ENCODE measurements at places on chromosomes 1 and 21.

DNA sequence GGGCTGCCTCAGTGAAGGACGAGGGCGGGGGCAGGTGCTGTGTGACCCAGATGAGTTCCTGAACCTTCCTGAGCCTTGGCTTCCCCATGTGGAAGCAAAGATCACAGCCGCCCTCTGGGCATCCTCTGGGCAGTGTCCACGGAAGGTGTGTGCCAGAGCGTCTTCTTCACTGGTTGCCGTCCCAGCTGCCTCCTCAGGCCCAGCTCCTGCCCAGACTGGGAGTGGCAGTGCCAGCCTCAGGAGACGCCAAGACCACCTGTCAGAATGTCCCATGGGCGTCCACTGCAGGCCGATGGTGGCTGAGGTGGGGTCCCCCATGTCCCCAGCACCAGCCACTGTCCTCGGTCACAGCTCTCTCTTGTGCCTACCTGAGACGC is 10.2 kb downstream of the ARHGEF16 start:
- peaks cover 11% of the 10 kb centered on the region for H3K4me1 ChIP-seq
- no peaks in the 10 kb centered on the region for H3K36me3 ChIP-seq
- H3K4me3 ChIP-seq: no peak overlapping the region
- H3K27me3 ChIP-seq: no peaks in the 10 kb centered on the region
- H3K27ac ChIP-seq: no peak overlapping the region

DNA sequence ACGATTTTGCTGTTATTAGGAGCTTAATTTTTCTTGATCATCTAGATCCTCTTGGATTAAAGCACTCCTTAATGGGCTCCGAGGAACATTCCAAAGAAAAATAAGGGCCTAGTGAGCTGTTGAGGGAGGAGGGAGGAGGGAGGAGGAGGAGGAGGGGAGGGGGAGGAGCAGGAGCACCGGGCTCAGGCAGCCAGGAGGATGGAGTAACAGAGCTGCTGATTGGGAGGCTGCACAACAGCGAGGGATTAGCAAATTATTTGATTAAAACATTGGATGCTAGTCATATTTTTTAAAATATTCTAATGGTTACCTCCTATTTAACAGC is 302.1 kb upstream of the RRP15 start:
- no peaks in the 10 kb centered on the region for H3K4me1 ChIP-seq
- no peak for DNase-seq
- peak overlapping the region; percentile 63 for H3K27ac ChIP-seq
- H3K27me3 ChIP-seq: peaks cover 4% of the 10 kb centered on the region

GRCh38 chr1:240278082-240278481 is 186.4 kb downstream of the FMN2 start:
- DNase-seq: no peak
- H3K4me1 ChIP-seq: peaks cover 10% of the 10 kb centered on the region
- no peak overlapping the region for H3K4me3 ChIP-seq

DNA sequence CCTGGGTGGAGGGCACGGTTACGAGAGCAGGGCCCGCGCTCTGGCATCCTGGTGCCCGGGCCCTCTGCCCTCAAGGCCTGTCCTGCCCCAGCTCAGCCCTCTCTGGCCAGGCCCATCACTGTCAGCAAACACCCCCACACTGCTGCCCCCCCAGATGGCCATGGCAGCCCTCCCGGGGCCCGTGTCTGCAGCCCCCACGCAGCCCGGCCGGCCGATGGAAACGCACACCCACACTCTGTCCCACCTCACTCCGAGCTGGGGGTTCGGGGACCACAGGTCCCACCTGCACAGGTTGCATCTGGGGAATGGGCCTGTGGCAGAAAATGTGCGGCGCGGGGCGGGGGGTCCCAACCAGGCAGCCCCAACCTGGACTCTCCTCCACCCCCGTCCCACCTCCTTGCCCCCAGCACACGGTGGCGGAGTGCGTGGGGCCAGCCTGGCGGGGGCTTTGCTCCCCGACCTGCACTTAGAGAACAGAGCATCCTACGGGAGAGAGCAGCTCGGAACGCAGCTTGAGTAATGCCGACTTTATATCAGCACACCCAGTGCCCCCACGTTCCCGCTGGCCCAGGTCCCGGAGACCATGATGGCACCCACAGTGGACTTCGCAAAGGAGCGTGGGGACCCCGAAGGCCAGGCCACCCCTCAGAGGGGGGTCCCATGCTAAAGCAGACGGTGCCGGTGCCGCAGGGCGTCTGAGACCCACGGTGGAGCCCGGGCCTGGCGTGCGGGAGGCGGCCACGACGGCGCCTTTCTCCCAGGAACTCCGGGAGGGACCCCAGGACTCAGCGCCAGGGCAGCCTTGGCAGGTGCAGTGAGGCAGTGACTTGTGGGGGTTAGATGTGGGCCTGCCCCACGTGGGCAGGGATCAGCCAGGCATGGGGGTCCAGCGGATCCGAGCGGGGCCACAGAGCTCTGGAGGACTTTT is 7.5 kb upstream of the RNF223 start:
- no peak for DNase-seq
- H3K36me3 ChIP-seq: peaks cover 4% of the 10 kb centered on the region
- H3K27me3 ChIP-seq: no peaks in the 10 kb centered on the region
- no peak overlapping the region for H3K27ac ChIP-seq
- H3K4me1 ChIP-seq: no peaks in the 10 kb centered on the region
- H3K4me3 ChIP-seq: no peak overlapping the region

DNA sequence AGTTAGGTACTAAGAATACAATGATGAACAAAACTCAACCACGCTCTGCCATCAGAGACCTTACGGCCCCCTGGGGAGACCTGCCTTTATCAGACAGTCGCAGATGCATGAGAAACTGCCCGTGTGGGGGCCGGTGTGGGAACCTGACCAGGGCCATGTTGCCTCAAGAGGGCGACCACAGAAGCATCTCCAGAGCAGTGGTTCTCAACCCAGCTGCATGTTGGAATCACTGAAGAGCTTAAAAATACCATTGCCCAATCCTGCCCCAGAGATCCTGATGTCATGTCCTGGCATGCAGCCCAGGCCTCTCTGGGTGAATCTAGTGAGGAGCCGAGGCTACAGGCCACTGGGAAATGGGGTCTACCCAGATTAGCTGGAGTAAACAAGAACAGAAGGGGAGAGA is 108.7 kb downstream of the PRDM2 start:
- no peak overlapping the region for H3K4me3 ChIP-seq
- no peak overlapping the region for H3K27ac ChIP-seq
- DNase-seq: no peak
- H3K36me3 ChIP-seq: no peaks in the 10 kb centered on the region
- H3K27me3 ChIP-seq: no peaks in the 10 kb centered on the region

GRCh38 chr1:207862241-207862787 is 48.6 kb downstream of the CD34 start:
- peaks cover 3% of the 10 kb centered on the region for H3K36me3 ChIP-seq
- no peak overlapping the region for H3K27ac ChIP-seq
- H3K4me1 ChIP-seq: no peaks in the 10 kb centered on the region
- no peak overlapping the region for H3K4me3 ChIP-seq
- no peak for DNase-seq

DNA sequence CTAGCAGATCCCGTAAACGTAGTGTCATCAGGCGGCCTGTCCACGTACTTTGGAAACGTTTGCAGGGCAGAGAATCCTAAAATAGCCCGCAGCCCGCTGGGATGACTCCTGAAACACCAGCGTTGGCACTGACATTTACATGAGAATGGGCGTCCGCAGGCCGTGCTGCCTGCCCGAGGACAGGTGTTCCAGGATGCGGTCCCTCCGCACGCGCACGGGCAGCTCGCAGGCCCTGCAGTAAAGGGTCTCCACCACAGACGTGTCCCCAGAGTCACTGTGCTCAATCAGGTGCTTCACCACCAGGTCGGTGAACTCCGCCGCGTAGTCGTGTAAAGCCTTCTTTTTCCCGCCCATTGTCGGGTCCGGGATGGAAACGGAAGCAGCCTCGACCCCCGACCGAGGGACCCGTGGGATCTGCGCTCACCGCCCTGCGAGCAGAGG is 5.8 kb upstream of the CCDC27 start:
- H3K36me3 ChIP-seq: peaks cover 6% of the 10 kb centered on the region
- no peak for DNase-seq
- peaks cover 19% of the 10 kb centered on the region for H3K27me3 ChIP-seq
- no peak overlapping the region for H3K27ac ChIP-seq
- peaks cover 21% of the 10 kb centered on the region for H3K4me1 ChIP-seq

DNA sequence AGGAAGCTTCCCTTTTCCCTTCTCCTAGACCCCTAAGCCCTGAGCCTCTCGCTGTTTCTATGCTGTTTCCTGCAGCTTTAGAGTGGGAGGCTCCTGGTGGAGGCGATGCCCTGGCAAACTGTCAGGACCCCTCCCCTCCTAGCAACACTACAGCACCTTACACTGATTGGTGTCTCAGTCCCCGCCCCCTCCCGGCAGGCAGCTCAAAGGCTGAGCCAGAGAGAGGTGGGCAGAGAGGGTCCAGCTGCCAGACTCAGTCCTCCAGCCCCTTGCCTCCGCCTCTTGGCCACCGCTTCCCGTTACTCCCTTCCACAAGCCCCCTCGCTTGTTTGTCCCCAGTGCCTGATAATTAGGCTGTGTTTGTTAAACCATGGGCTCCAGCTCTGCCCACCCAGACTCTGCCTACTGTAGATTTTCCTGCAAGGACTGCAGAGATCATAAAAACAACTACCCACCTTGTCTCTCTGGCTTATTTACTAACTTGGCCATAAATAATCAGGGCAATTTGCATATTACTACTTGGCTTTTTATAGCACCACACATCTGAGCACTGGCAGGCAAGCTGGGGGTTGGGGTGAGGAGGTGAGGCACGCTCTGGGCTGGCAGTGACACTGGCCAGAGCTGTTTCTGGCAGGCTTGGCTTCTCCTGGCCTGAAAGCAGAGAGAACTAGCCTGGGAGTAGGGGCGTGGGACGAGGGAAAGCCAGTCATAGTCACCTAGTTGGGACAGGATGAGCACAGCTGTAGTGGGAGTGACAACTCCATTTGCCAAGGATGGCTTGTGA is 107.5 kb downstream of the CSMD2 start:
- peaks cover 5% of the 10 kb centered on the region for H3K4me1 ChIP-seq
- no peak for DNase-seq
- H3K36me3 ChIP-seq: no peaks in the 10 kb centered on the region
- no peak overlapping the region for H3K4me3 ChIP-seq

GRCh38 chr1:157203166-157203565 is 65.0 kb upstream of the ETV3 start:
- DNase-seq: no peak
- peaks cover 9% of the 10 kb centered on the region for H3K4me1 ChIP-seq
- no peak overlapping the region for H3K4me3 ChIP-seq

- H3K4me1 ChIP-seq: peaks cover 22% of the 10 kb centered on the region
- no peak for DNase-seq
- no peaks in the 10 kb centered on the region for H3K27me3 ChIP-seq
- H3K27ac ChIP-seq: no peak overlapping the region
- H3K36me3 ChIP-seq: peaks cover 32% of the 10 kb centered on the region
Measured at GRCh38 chr21:34132202-34132601, 58.8 kb downstream of the MRPS6 start.

GRCh38 chr1:13790290-13791030 is 90.5 kb downstream of the PRDM2 start:
- H3K4me1 ChIP-seq: no peaks in the 10 kb centered on the region
- no peak overlapping the region for H3K4me3 ChIP-seq
- peaks cover 10% of the 10 kb centered on the region for H3K36me3 ChIP-seq
- no peaks in the 10 kb centered on the region for H3K27me3 ChIP-seq
- H3K27ac ChIP-seq: peak overlapping the region; percentile 15

GRCh38 chr1:155882235-155882634 is 22.9 kb downstream of the SYT11 start:
- no peaks in the 10 kb centered on the region for H3K4me1 ChIP-seq
- no peak overlapping the region for H3K4me3 ChIP-seq
- peaks cover 29% of the 10 kb centered on the region for H3K27me3 ChIP-seq
- H3K27ac ChIP-seq: no peak overlapping the region
- H3K36me3 ChIP-seq: no peaks in the 10 kb centered on the region

DNA sequence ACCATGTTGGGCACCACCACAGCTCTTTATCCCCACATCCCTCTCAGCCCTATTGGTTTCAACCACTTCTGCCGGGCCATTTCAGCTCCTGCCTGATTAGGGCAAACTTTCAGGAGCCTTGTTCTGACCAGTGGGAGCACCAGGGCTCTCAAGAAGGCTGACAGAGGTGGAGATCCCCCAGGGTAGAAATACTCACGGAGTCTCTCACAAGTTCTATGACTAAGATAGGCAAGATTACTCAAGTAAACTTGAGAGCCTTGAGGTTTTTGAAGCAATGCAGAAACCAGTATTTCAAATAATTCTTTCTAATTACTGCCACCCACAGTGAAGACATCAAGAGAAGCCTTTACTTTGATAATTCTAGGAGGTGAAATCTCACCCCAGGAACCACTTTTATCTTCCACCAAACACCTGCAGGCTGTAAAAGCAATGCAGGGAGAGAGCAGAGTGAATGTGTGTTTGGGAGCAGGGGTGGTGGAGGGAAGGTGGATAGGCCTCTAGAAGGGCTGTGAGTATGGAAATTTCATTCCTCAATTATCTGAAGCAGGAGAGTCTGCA is 6.6 kb upstream of the PTCH2 start:
- DNase-seq: no peak
- H3K27me3 ChIP-seq: no peaks in the 10 kb centered on the region
- H3K27ac ChIP-seq: no peak overlapping the region

DNA sequence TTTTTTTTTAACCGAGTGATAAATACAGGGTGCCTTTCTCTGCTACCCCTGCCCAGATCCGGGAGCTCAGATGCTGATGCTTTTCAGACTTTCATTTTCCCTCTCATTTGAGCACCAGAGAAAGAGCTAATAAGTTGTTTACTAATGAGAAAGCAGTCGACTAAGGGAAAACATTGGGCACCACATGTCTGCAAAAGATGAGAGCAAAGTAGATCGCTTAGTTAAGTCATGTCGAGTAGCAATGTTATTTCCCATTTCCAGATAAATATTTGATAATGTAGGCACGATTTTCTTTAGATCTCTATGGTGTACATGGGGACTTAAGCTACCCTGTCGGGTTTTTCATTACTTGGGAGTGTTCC is 1.2 kb downstream of the PKN2 start:
- peaks cover 2% of the 10 kb centered on the region for H3K36me3 ChIP-seq
- no peaks in the 10 kb centered on the region for H3K27me3 ChIP-seq
- H3K27ac ChIP-seq: peak overlapping the region; percentile 100
- H3K4me1 ChIP-seq: peaks cover 16% of the 10 kb centered on the region
- H3K4me3 ChIP-seq: peak overlapping the region; percentile 89

GRCh38 chr1:3064296-3064850 is 4.6 kb upstream of the PRDM16 start:
- peaks cover 17% of the 10 kb centered on the region for H3K4me1 ChIP-seq
- H3K4me3 ChIP-seq: peak overlapping the region; percentile 14
- no peak for DNase-seq

- H3K27me3 ChIP-seq: no peaks in the 10 kb centered on the region
- H3K4me1 ChIP-seq: peaks cover 14% of the 10 kb centered on the region
- H3K27ac ChIP-seq: no peak overlapping the region
- no peak for DNase-seq
Measured at GRCh38 chr1:97632776-97633175, 288.1 kb downstream of the DPYD start.

DNA sequence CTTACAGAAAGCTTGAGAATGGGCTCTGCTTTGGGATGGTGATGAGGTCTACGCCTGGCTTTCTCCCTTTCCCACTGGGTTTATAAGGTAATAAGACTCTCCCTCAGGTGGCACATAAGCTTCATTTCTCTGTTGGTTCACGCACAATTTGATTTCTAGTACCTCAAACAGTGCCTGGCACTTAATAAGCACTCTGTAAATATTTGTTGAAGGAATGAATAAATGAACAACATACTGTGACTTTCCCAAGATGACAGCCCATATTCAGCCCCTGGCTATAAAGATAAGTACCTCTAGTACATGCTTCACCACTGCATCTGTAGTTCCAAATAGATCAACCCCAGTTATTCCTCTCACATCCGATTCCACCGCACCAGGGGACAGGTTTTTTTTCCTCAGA is 17.8 kb downstream of the COPA start:
- H3K36me3 ChIP-seq: peaks cover 30% of the 10 kb centered on the region
- no peaks in the 10 kb centered on the region for H3K4me1 ChIP-seq
- no peaks in the 10 kb centered on the region for H3K27me3 ChIP-seq
- H3K27ac ChIP-seq: no peak overlapping the region
- no peak overlapping the region for H3K4me3 ChIP-seq

Data from progenitor cell of endocrine pancreas (in vitro differentiated cells).